CD4-positive, alpha-beta T cell treated with Interleukin-17A for 4 hours (primary cell): ENCODE measurements at places on chromosomes 7 and 10.

- peak; percentile 42 for DNase-seq
Observed at GRCh38 chr10:44030132-44030531, 354.8 kb downstream of the CXCL12 start.

DNA sequence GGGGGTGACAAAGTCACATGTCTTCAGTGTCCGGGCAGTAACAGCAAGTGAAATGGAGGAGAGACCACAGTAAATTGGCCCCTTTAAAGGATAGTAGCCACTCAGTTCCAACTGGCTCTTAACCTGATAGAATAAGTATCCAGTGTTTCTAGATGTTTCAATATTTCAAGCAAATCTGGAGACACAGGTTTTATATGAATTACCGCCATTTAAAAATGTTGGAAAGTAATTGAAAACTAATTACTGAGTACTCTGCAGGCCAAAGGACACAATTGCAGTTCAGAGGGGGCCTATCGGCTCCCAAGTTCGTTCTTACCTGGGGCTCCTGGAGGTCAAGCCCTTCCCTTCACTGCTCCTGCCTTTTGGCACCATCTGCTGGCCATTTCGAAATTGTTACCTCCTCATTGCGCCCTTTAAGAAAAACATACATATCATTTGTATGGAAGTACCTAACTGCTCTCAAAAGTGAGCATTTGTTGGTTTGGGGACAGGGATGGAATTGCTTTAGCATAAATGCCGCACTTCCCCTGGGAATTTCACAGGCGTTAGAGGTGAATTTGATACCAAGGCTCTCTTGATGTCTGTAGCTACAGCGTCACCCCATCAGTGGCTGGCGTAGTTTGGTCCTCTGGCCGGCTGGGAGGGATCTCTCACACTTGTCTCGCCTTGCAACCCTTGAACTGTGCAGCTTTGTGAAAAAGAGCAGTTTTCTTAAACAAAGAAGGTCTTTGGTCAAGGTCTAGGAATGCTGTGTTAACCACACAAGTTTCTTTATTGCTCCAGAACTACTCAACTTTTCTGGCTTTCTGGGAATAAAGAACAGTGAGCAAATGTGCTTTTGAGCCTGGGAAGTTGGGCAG lies 220.0 kb downstream of the ARHGAP21 start:
- DNase-seq, result peak; percentile 33

GRCh38 chr7:159213253-159213652 lies 68.6 kb upstream of the VIPR2 start:
- DNase-seq, result no peak

- DNase-seq, result no peak
Observed at GRCh38 chr7:78350391-78350790, 551.8 kb downstream of the PHTF2 start.
